NK-92 treated with Interleukin-12 subunit alpha and Interleukin-12 subunit beta, amount 100 ng/mL, for 24 hours (cell line): ENCODE measurements at places on chromosomes 12 and 14.

DNA sequence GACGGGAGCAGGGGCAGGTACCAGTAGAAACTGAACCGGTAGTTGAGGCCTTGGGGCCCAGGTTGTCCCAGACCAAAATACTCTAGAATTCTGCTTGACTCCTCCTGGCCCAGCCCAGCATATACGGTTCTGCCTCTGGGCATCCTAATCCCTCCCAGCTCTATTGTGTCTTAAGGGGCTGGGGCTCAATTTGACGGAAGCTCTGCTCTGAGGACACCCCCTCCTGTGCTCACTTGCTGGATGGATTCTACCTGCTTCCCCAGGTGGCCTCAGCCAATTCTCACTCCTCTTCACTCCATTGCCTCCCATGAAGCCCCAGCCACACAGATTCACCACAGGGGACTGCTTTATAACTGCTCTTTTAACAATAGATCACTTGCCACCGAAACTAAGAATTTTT lies 219.5 kb upstream of the FKBP4 start:
- no peak for DNase-seq

DNA sequence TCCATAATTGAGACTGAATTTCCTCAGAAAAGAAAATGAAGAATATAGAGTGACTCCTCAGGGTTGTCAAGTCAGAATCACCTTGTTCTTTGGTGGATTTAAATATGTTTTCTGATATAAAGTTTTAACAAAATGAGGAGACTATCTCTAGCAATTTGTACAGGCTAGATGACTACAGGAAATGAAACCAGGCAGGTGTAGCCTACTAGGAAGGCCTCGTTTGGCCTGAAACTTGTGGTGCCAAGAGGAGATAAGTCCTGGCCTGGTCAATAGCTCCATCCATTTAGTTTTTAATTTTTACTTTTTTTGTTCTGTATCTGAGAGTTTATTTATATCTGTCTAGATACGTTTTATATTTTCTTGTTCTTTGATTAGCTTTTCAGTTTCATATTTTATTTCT lies 41.5 kb downstream of the SNAPC1 start:
- no peak for DNase-seq

GRCh38 chr14:72666610-72667009 lies 227.3 kb downstream of the DPF3 start:
- no peak for DNase-seq

DNA sequence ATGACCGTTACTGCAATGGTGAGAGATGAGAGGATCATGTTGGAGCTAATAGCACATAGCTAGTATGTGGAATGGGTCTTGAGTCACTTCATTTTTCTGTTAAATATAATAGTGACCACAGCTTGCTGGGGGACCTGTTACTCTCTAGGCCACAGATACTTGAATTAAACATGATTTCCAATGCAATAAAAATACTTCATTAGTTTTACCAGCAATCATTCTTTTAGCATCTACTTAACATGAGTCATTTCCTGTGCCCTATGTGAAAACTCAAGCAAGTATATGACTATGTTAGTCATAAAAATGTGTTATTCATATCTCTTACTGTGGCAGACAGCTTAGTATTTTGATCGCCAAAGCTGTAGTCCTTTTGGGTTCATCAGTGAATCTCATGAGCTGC lies 798.8 kb downstream of the SLC16A7 start:
- DNase-seq, result no peak

DNA sequence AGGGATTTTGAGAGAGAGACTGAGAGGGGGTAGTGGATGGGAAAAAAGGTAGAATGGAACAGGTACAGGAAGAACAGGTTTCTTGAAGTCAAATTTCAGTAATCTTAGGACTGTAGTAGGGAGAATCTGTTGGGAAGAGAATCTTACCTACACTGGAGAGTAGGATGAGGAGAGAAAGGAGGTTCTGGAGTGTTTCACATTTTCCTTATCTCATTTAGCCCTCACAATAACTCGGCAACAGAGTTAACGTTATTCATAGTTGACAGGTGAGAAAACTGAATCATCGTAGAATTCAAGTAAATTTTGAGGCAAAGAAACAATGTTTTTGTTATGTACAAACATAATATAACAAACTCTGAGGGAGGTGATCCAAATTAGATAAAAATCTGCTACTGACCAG lies 17.2 kb upstream of the STRN3 start:
- DNase-seq, result no peak

DNA sequence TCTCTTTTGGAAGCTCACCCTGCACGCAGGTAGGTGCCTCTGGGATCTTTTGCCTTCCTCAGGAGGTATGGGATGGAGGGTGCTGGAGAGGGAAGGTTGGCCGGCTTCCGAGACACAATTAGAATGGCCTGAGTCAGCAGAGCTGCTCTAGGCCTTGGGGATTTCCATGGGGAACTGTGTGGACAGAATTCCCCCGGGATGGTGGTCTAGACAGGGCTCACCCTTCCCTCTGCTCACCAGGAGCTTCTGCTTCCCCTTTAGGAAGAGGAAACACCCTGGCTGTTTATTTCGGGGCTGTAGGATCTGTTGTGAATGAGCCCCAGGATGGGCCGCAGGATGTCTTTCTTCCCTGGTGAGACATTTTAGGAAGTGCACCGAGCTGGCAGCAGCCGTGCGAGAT lies 43.7 kb upstream of the TMED10 start:
- no peak for DNase-seq

- peak; percentile 13 for DNase-seq
Observed at GRCh38 chr12:117134059-117134458, 34.8 kb upstream of the TESC start.

- DNase-seq, result no peak
Observed at GRCh38 chr12:69254046-69254445, 14.7 kb downstream of the CPSF6 start.

DNA sequence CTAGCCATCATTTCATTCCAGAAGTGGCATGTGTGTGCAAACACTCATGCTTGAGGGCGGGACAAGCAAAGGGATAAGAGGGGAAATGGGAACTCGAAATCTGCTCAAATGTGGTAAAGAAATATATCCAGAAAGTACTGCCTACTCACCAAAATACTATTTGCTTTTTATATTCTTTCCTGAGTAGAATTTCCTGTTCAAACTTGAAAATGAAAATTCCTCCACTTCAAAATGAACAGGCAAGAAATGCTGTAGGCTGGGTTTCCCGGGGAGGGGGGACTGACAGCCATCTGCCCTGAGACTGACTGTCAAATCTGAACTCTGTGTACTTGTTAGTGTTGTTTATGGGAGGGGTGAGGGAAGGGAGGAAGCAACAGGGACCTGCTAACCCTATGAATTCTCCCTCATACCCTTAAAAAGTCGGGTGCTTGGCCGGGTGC lies 34.6 kb downstream of the NTF3 start:
- no peak for DNase-seq

GRCh38 chr14:106792543-106792942 lies 1266.2 kb downstream of the TMEM121 start:
- no peak for DNase-seq

- DNase-seq, result no peak
Observed at GRCh38 chr12:123120452-123121166, 30.3 kb downstream of the PITPNM2 start.
